ENCODE measurements at places on chromosomes 11 and 22. TPM values are rescaled to one million over a fixed set of nuclear protein-coding genes. Genes with fewer than 3 reads are reported as not detected.

KBTBD3 gene
- 4.2 TPM for polyA plus RNA-seq

DNA sequence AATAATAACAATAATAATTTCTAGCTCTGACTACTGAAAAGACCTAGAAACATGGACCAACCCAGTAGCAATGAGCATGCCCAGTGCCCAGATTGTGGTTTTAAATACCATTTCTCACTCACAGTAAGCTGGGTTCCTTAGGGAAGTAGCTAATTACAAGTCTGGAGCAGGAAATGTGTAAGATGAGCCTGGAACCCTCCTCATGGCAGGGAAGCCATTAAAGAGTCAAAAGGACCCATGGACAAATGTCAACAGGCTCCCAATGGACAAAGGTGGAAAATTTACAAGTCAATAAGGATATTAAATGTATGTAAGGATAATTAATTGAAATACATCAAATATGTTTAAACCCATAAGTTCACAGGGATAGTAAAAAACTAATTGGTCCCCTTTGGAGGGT, 10.6 kb upstream of the CSNK2A3 start:
- no peaks in the 10 kb centered on the region for H3K4me1 ChIP-seq
- no peak overlapping the region for H3K27ac ChIP-seq
- H3K27me3 ChIP-seq = no peaks in the 10 kb centered on the region
- no peak overlapping the region for H3K4me3 ChIP-seq

SNX32 gene
- 1.5 TPM for polyA plus RNA-seq

DNA sequence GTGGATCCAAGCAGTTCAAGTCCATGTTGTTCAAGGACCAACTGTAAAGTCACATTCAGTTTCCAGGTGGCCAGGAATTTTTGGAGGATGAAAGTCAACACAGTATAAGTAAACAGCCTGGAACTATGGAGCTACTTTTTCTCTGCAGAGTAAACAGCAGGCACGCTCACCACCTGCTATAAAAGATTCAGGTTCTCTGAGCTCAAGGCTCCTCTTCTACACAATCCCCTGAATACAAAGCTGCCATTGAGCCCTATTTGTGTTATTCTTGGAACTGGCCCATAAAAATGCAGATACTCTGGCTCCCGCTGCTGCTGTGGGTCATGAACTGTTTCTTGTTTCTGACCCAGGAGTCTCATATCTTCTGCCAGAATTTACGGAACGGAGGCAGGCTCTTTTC, 56.9 kb upstream of the PRR5 start:
- H3K27ac ChIP-seq = no peak overlapping the region
- DNase-seq = no peak
- peaks cover 3% of the 10 kb centered on the region for H3K27me3 ChIP-seq

DNA sequence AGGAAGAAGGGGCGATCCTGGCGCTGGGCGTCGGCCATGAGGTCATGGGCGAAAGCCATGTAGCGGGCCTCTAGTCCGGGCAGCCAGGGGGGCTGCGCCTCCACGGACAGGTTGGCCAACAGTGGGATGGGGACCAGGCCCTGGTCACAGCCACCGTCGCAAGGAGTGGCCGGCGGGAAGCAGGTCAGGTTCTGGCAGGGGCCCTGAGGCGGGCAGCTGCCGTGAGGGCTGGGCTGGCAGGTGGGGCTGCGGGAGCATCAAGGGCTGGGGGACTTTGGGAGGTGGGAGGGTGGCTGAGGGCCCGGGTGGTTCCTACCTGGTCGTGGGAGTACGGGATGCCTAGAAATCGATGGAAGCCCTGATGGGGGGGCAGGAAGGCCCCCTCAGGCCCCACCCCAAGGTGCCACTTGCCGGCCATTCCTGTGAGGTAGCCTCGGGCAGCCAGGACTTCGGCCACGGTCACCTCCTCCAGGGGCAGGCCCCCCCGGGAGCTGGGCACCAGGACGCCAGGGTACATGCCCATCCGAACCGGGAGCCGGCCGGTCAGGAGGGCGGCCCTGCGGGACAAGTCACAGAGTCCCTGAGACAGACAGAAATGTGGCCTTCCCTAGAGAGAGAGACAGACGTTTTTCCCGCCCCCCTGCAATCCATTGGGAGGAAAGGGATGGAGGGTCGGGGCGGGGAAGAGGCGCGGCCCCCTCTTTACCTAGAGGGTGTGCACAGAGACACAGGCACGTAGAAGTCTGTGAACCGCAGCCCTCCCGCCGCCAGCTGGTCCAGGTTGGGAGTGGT, 906 bp downstream of the ARSA start:
- no peaks in the 10 kb centered on the region for H3K4me1 ChIP-seq
- peak; percentile 70 for DNase-seq
- H3K4me3 ChIP-seq = peak overlapping the region; percentile 76
- H3K36me3 ChIP-seq = no peaks in the 10 kb centered on the region

- no peak overlapping the region for H3K4me3 ChIP-seq
- H3K4me1 ChIP-seq = peaks cover 16% of the 10 kb centered on the region
- H3K36me3 ChIP-seq = no peaks in the 10 kb centered on the region
- no peak overlapping the region for H3K27ac ChIP-seq
- DNase-seq = peak; percentile 20
Observed at GRCh38 chr11:119744577-119744976, 15.6 kb upstream of the NECTIN1 start.

DNA sequence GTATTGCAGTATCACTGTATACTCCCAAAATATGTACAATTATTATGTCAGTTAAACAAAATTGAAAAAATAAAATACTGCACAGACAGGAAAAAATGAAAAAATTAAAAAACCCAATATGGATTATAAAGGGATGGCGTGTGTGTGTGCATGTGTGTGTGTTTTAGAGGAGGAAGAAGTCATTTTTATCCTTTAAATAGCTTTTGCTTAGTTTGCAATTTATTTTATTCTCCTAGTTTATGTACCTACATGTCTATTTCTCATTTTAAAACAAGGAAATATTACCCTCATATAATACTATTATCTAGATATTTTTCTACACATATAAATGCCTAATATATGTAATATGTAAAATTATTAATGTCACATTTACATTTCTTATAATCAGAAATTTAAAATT, 1144.3 kb downstream of the LRRC4C start:
- no peak overlapping the region for H3K4me3 ChIP-seq
- no peaks in the 10 kb centered on the region for H3K4me1 ChIP-seq
- H3K27me3 ChIP-seq = no peaks in the 10 kb centered on the region
- H3K27ac ChIP-seq = no peak overlapping the region
- no peak for DNase-seq
- no peaks in the 10 kb centered on the region for H3K36me3 ChIP-seq

DNA sequence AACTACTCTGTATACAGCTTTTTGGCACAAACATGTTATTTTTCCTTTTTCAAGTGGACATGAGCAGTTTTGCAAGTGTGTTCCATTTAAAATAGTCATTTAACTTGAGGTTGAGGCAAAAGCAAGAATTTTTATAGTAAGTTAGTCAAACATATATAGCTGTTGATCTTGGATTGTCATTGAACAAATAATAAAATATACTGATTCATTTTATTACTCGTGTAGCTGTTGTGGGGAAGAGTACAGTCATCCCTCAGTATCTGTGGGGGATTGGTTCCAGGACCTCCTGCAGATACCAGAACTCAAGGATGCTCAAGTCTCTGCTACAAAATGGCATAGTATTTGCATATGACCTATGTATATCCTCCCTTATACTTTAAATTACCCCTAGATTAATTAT, 45.3 kb downstream of the EXT2 start:
- H3K4me1 ChIP-seq = no peaks in the 10 kb centered on the region
- H3K27me3 ChIP-seq = no peaks in the 10 kb centered on the region
- DNase-seq = no peak

LDHA gene
- 503 TPM for polyA plus RNA-seq

OR52E8 gene
- not detected for polyA plus RNA-seq

DNA sequence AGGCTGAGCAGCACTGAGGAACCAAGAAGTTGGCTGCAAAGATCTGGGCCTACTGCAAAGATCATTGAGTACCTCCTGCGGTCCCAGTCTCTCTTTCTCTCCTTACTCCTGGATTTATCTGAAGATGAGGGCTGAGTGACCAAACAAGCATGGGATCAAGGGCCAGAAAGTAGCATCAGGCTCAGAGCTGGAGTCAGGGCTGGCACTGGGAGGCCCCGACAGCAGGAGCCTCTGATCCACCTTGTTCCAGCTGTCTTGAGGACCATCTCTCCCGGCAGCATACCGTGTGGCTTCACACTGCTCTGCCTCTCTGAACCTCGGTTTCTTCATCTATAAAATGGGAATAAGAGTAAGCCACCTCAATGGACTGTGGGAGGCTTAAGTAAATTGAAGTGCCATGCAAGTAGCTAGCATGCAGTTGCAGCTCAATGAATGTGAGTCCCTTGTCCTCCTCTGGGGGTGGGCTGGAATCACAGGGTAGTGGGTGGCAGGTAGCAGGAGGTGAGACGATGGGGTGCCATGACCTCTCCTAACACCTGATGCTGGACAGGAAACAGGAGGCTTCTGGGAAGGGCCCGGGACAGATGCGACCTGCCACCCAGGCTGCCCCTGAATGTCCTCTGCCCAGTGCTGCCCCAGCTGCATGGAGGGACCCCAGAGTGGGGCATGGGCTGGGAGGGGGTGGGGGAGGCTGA, 52.5 kb upstream of the PRDM11 start:
- no peak overlapping the region for H3K27ac ChIP-seq
- H3K4me1 ChIP-seq = peaks cover 22% of the 10 kb centered on the region
- no peaks in the 10 kb centered on the region for H3K36me3 ChIP-seq
- DNase-seq = peak; percentile 40
- no peaks in the 10 kb centered on the region for H3K27me3 ChIP-seq

GRCh38 chr11:103987629-103988594, 48.5 kb upstream of the DDI1 start:
- H3K27me3 ChIP-seq = no peaks in the 10 kb centered on the region
- H3K4me1 ChIP-seq = peaks cover 2% of the 10 kb centered on the region
- H3K27ac ChIP-seq = no peak overlapping the region

- H3K4me1 ChIP-seq = peaks cover 55% of the 10 kb centered on the region
- DNase-seq = peak; percentile 90
- H3K27me3 ChIP-seq = no peaks in the 10 kb centered on the region
- H3K4me3 ChIP-seq = peak within 1 kb of the TSS; percentile 77
Observed at GRCh38 chr11:35138943-35139721, at the start of gene CD44. TSS of gene CD44 (plus strand) at chr11:35139171. CDS start at chr11:35139304, 133 bp downstream.

DNA sequence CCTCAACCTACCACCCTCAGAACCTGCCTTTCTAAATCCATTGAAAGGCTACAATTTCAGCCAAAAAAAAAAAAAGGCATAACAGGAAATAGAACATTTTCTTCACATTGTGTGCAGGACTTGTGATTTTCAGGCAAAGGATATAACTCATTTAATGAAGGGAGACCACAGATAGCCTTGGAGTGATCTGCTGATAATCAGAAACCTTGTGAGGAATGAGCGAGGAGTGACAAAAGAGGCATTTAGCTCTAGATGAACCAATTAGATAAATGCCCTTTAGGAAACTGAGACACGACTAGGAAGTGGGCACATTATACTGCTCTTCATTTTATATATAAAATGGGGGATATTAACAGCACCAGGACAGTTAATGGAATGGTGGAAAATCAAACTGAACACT, 216.5 kb upstream of the GRIA4 start:
- no peaks in the 10 kb centered on the region for H3K36me3 ChIP-seq
- no peak for DNase-seq
- H3K27me3 ChIP-seq = no peaks in the 10 kb centered on the region
- no peak overlapping the region for H3K27ac ChIP-seq
- no peaks in the 10 kb centered on the region for H3K4me1 ChIP-seq
- H3K4me3 ChIP-seq = no peak overlapping the region

- no peaks in the 10 kb centered on the region for H3K27me3 ChIP-seq
- H3K4me1 ChIP-seq = no peaks in the 10 kb centered on the region
- H3K27ac ChIP-seq = no peak overlapping the region
Observed at GRCh38 chr11:36976741-36977140, 378.7 kb upstream of the RAG2 start.

GRCh38 chr11:79458709-79459108, 17.9 kb upstream of the TENM4 start:
- H3K27me3 ChIP-seq = peaks cover 7% of the 10 kb centered on the region
- no peak overlapping the region for H3K27ac ChIP-seq
- H3K4me1 ChIP-seq = no peaks in the 10 kb centered on the region
- no peak for DNase-seq
- H3K4me3 ChIP-seq = no peak overlapping the region
